Colonic mucosa (tissue), 4 donors: ENCODE measurements at places on chromosomes 3 and 15. TPM values are rescaled to one million over a fixed set of nuclear protein-coding genes. Genes with fewer than 3 reads are reported as not detected.
A peak's percentile ranks its signal among the peaks of the same experiment; 100 is the strongest.

GRCh38 chr3:28598165-28598564 lies 249.5 kb upstream of the AZI2 start:
- DNase-seq, result no peak
- H3K36me3 ChIP-seq, result no peaks in the 10 kb centered on the region
- H3K4me3 ChIP-seq, result no peak overlapping the region
- no peaks in the 10 kb centered on the region for H3K27me3 ChIP-seq

DNA sequence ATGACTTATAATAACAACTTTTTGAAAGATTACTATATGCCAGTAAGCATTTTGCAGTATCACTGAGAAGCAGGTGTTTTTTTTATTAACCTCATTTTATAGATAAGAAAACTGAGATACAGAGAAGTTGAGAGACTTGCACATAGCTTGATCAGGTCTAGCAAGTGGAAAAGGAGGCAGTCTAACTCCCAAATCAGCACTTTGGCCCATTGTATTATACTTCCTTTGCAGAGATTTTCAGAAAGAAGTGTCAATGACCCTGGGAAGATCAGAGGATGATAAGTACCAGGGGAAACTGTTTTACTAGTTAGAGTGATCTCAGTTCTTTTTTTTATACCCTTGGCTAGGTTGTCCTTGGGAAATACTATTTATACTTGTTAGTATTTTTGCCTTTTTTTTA lies 358.7 kb downstream of the SQOR start:
- DNase-seq, result no peak
- H3K27ac ChIP-seq, result no peak overlapping the region
- H3K27me3 ChIP-seq, result no peaks in the 10 kb centered on the region
- no peaks in the 10 kb centered on the region for H3K4me1 ChIP-seq
- H3K4me3 ChIP-seq, result no peak overlapping the region
- no peaks in the 10 kb centered on the region for H3K36me3 ChIP-seq

- no peak overlapping the region for H3K27ac ChIP-seq
- H3K4me3 ChIP-seq, result no peak overlapping the region
- no peaks in the 10 kb centered on the region for H3K4me1 ChIP-seq
- no peaks in the 10 kb centered on the region for H3K27me3 ChIP-seq
Observed at GRCh38 chr3:148078658-148079057, 619.0 kb upstream of the AGTR1 start.

DNA sequence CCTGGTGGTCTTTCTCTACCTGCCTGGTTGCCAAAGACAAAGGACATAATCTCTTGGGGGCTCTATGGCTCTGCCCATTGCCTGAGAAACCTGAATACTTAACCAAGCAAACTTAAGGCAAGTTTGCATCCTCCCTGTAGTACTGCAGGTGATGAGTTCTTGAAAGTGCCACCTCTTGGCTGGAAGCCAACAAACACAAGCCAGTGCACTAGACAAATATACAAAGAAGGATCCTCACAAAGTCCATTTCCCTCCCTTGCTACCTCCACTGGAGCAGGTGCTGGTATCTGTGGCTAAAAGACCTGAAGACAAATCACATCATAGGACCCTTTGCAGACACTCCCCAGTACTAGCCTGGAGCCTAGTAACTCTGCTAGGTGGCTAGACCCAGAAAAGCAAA lies 772.3 kb downstream of the SI start:
- no peaks in the 10 kb centered on the region for H3K36me3 ChIP-seq
- H3K4me3 ChIP-seq, result no peak overlapping the region
- no peaks in the 10 kb centered on the region for H3K27me3 ChIP-seq
- peak; percentile 29 for DNase-seq
- H3K4me1 ChIP-seq, result no peaks in the 10 kb centered on the region

DNA sequence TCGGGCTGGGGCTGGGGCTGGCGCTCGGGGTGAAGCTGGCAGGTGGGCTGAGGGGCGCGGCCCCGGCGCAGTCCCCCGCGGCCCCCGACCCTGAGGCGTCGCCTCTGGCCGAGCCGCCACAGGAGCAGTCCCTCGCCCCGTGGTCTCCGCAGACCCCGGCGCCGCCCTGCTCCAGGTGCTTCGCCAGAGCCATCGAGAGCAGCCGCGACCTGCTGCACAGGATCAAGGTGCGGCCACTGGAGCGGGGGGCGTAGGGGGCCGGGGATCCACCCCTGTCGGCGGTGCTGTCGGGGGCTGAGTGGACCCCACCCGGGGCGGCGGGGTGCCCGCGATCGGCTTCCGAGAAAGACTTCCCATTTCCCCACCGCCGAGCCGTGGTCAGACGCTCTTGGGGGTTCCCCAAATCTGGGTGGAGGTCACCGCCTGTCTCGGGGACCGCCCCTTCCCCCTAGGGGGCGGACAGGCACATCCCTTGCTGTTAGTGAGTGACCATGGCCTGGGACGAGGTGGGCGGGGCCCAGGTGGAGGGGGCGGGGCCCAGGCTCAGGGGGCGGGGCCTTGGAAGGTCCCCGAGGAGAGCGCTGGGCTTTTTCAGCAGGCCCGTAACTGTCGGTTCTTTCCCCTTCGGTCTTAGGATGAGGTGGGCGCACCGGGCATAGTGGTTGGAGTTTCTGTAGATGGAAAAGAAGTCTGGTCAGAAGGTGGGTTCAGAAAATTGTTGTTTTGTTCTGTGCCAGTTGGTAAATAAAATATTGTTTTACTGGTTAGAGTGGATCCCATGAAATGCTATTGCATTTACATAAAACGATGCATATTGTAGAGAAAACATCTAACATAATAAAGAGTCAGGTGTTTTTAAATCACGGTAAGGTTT lies 578 bp downstream of the LACTB start:
- peak overlapping the region; percentile 97 for H3K27ac ChIP-seq
- no peaks in the 10 kb centered on the region for H3K4me1 ChIP-seq
- H3K27me3 ChIP-seq, result no peaks in the 10 kb centered on the region

DNA sequence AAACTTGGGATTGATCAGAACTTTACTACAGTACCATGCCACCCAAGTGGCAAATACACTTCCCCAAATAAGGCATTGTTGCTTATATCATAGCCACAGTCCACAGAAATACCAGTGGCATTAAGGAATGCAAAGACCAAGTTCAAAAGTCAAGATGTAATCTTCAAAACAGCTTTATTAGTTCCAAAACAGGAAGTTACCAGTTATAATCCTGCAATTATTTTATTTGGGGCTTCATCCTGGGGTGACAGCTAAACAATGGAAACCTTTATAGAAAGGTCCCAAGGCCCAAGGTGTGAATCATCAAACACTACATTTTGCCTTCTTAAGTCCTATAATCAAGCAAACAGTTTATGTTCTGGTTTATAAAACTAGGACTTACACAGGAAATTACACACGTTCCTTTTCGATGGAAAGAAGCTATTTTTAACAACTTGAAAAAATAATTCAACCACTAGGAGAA lies 30.3 kb upstream of the RNF7 start:
- no peak for DNase-seq
- H3K27ac ChIP-seq, result no peak overlapping the region
- H3K36me3 ChIP-seq, result no peaks in the 10 kb centered on the region
- no peaks in the 10 kb centered on the region for H3K27me3 ChIP-seq

GRCh38 chr15:27235681-27236080 lies 264.7 kb downstream of the GABRG3 start:
- H3K27me3 ChIP-seq, result no peaks in the 10 kb centered on the region
- DNase-seq, result no peak
- H3K36me3 ChIP-seq, result no peaks in the 10 kb centered on the region
- H3K4me3 ChIP-seq, result no peak overlapping the region

GRCh38 chr15:67305506-67305905 lies 50.9 kb downstream of the IQCH start:
- no peaks in the 10 kb centered on the region for H3K36me3 ChIP-seq
- DNase-seq, result no peak

GRCh38 chr3:14411988-14412387 lies 9.6 kb downstream of the SLC6A6 start:
- no peak overlapping the region for H3K4me3 ChIP-seq
- H3K27me3 ChIP-seq, result no peaks in the 10 kb centered on the region
- no peaks in the 10 kb centered on the region for H3K36me3 ChIP-seq
- no peak for DNase-seq
- H3K4me1 ChIP-seq, result no peaks in the 10 kb centered on the region
- no peak overlapping the region for H3K27ac ChIP-seq

- DNase-seq, result peak; percentile 13
- no peaks in the 10 kb centered on the region for H3K27me3 ChIP-seq
- H3K27ac ChIP-seq, result no peak overlapping the region
- no peak overlapping the region for H3K4me3 ChIP-seq
- no peaks in the 10 kb centered on the region for H3K36me3 ChIP-seq
Observed at GRCh38 chr15:31211353-31211752, 109.8 kb upstream of the TRPM1 start.

IGSF11 gene
- 0.22 TPM for total RNA-seq

TAGLN3 gene
- 1.8 TPM for total RNA-seq

COX17 gene
- 53.5 TPM for total RNA-seq

B3GALNT1 gene
- total RNA-seq, result 0.94 TPM
